ENCODE measurements at places on chromosomes 12 and 14.

- DNase-seq = no peak
Measured at GRCh38 chr12:99455350-99456035, 192.1 kb upstream of the GARIN6 start.

DNA sequence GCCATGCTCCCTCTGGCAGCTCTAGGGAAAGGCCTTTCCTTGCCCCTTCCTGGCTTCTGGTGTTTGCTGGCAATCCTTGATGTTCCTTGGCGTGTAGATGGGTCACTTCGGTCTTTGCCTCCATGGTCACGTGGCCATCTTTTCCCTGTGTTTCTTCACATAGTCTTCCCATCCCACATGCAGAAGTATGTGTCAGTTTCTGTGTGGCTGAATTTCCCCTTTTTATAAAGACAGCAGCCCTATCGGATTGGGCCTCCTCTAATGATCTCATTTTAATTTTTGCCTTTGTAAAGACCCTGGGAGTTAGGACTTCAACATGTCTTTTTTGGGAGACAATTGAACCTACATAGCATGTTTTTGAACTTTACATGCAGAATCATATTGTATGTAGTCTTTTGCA lies 107.2 kb upstream of the FGD4 start:
- DNase-seq = no peak

DNA sequence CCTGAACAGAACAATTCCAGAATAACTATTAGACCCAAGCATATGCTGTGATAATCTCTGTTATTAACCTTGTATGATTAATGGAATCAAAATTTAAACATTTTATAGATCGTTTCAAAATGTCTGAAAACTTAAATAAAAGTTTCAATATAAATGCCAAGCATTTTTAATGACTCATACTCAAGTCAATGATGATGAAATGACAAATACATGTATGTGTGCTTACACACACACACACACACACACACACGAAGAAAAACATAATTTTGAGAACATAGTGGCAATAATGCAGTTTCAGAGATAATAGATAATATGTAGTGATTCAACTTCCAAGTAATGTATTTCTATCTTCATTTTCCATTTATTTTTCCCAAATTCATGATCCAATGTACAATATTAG lies 384.9 kb upstream of the FOXG1 start:
- DNase-seq = no peak

DNA sequence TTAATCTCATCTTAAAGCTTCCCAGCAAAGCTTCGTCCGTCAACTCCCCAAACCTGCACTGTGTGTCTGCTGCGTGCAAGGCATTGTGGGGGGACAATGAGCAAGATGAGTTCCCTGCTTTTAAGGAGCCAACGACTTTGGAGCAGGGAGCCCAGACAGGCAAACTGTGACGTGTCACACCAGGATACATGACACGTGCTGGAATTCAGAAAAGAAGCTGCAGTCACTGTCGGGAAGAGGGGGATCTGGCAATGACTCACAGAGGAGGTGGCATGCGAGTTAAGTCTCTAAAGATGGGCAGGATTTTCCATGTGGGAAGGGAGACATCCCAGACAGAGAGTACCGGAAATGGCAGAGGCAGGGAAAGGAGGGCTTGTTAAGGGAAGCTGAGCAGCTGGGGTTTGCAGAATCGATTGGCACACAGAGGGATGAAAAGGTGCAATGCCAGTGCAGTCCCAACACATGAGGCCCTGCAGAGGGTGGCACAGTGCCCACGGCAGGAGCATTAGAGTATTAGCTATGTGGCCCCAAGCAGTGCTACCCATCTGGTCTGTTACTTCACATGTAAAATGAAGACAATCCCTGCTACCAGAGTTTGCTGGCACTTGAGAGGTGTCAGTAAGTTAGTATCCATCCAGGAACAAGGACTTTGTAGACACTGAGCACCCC lies 52.9 kb downstream of the SETD3 start:
- no peak for DNase-seq

DNA sequence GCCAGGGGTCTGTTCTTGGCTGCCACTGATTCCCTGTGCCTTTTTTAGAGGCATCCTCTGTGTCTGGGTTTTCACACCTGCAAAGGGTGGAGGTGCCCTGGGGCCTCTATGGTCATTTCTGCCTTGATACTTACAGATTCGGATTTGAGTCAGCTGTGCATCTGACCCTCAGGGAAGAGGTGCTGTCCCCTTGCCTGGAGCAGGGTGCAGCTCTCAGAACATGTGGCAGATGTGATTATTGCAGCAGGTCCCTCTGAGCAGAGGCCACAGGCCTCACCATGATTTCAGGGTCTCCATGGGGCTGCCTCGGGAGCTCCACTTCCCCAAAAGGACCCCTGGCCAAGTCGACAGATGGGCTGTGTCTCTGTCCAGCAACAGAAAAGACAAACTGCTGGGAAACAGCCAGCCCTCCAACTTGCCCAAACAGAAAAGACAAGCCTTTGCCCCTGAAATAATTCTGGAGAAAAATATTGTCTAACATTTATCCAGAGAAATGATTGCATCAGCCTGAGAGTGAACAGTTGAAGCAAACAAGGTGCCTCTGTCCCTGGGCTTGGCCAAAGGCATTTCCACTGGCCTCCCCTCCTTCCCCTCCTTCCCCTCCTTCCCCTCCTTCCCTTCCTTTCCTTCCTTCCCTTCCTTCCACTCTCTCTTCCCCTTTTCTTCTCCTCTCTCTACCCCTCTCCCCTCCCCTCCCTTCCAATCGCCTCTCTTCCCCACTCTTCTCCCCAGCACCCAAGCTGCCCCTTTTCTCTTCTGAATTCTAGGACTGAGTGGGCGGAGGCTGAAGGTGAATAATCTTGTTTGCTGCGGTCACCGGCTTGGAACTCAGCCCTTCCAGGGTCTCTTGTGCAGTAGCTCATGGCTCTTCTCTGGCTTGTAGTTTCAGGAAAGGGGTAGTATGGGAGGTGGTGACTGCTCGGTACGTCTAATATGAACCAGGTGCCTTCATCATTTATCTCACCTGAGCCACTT lies 676 bp downstream of the SERPINA3 start:
- DNase-seq = no peak

DNA sequence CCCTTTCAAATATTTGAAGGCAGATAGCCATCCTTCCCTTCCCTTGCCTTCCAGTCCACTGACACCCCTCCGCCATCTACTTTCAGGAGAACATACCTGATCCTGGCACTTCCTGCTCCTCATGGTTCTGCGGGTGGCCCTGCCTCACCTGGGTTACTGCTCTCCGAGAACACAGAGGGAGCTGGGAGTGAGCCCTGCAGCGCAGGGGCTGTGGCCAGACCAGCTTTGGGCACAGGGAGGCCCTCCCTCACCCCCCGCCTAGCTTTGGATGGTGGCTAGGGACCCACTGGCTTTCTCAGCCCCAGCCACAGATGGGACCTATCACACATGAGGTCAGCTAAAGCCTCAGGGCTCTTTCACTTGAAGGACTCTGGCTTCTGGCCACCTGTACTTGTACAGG lies 12.4 kb downstream of the IQSEC3 start:
- no peak for DNase-seq

DNA sequence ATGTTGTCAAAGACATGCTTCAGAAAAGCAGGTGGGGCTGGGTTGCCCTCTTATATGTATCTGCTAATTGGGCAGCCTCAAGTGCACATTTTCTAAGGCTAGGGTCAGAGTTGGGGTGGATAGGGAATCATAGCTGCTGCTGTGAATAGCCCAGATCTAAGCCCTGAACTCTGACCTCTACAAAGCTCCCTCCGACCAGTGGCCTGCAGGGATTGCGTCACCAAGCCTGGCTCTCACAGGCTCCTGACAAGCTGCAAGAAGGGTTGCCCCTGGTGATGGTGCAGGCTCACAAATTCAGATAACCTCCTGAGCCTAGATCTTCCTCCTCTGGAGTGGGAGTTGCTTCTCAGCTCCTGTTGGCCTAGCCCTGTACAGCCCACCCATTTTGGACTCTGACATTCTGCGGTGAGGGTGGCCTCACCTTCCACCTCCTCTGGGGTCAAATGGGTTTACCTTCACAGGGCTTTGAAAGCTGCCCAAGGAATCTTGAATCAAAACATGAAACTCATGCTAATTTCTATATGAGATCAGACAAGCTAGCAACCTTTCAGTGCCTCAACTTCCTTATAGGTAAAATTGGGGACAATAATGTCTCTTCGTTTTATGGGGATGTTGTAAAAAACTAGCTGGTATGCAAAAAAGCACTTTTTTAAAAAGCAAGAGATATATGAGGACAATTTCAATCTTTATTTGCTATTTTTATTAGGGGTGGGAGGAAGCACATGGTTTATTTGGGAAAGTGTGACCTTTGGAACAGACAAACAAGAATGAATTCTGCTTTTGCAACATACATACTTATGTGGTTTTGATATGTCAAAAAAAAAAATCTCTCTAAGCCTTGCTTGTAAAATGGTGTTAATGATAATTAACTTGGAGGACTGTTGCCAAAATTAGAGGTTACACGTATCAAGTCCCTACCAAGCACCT lies 4.9 kb upstream of the SUSD6 start:
- no peak for DNase-seq

GRCh38 chr14:57970594-57970993 lies 104.7 kb upstream of the SLC35F4 start:
- DNase-seq = no peak

DNA sequence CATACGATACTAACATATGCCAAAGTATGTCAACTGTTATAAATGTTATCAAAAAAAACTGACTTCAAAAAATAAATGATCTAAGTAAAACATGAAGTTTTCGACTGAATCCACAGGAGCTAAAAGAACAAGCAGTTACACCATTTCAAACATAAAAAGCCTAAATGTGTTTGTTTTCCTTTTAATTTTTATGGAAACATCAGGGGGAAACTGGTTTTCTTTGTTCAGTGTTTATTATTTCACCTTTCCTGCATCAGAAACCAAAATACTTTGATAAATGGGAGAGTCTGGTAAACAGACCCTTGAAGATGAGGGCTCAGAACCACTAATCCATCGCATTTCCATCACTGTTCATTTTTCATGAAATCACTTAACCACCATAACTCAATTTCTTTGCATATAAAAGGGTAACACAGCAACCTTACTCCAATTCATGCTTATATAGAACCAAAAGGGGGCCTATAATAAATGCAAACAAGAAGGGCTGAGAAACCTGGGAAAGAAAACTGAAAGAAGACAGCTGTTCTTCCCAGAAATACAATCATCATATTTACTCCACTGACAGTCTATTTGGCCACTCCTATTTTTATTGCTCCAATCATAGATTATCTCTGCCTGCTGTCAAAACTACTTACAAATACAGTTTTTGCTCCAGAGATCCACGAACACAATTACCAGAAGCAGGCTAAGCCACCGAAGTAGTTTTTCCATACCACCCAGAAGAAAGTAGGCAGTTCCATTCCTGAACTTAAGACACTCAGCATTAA lies 17.0 kb downstream of the FGD6 start:
- no peak for DNase-seq

DNA sequence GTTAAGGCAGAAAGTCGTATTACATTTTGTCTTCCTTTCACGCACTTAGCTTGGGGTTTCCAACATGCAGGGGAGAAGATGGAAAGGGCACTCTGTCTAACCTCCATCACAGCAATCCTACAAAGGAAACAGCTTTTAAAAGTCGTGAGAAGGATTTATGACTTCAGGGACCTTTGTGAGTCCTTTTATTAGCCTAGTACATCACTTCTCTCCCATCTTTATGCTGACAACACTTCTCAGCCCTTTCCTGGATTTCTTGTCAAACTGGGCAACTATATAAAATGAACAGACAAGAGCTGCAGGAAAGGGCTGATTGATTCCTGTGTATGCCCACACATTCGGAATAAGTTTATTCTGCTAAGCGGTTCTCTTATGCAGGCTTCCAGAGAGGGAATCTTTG lies 159.0 kb downstream of the DERA start:
- no peak for DNase-seq

DNA sequence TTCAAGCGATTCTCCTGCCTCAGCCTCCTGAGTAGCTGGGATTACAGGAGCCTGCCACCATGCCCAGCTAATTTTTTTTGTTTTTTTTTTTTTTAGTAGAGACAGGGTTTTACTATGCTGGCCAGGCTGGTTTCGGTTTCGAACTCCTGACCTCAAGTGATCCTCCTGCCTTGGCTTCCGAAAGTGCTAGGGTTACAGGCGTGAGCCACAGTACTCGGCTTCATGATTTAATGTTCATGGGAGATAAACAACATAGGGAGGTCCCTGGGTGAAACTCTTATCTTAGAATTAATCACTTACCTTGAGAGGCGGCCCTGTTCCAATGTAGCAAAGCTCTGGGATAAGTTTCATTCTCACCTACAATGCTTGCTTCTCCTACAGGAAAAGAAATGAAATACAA lies 48.3 kb downstream of the SEL1L start:
- DNase-seq = no peak

DNA sequence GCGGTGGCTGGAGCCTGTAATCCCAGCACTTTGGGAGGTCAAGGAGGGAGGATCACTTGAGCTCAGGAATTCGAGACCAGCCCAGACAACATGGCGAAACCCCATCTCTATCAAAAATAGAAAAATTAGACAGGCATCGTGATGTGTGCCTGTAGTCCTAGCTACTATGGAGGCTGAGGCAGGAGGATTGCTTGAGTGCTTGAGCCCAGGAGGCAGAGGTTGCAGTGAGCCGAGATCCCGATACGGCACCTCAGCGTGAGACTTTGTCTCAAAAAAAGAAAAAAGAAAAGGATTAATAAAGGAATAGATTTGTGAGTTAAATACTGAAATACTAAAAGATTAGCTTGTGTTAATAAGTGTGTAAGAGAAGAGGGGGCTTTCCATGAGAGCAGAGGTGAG lies 29.4 kb downstream of the RPGRIP1 start:
- DNase-seq = no peak

DNA sequence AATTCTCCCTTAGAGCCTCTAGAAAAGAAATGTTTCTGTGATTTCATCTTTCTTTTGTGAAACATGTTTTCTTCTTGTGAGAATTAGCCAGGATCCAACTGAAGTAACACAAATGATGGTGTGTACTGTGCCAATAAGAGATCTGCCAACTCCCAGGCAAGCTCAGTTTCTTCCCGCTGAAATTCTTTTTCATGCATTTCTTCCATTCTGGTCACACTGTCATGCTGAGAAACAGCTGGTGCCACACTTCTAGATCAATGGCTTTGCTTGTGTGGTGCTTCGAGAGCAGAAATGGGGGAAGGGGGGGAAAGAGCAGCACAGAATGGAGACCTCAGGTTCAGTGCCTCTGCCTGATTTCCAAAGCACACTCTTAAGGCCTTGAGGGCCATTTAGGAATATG lies 41.4 kb upstream of the FGF6 start:
- no peak for DNase-seq

GRCh38 chr14:78512021-78512420 lies 341.8 kb downstream of the NRXN3 start:
- no peak for DNase-seq

DNA sequence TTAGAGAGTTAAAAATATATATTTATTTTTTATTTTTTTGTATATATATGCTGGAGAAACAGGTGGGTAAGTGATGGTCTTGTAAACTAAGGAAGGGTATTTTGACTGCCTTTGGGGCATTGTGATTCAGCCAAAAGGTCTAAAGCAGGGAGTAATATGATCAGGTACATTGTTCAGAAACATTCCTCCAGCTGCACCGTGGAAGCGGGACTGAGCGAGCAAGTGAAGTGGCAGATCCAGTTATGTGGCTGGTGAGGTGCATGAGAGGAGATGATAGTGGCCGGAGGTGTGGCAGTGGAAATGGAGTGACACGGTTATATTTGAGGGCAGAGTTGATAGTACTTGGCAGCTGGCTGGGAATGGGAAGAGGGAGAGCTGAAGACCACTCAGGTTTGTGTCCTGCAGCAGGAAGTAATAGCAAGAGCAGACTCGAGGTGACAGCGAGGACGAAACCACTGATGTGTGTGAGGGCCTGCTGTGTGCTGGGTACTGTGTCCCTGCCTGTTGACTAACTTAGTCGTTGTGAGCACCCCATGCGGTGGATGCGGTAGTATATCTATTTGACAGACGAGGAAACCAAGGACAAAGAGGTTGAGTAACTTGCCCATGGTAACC lies 39.2 kb downstream of the EID3 start:
- DNase-seq = no peak

GRCh38 chr12:47102406-47102805 lies 22.6 kb upstream of the AMIGO2 start:
- no peak for DNase-seq

Measured in stimulated activated CD4-positive, alpha-beta T cell treated with anti-CD3 and anti-CD28 coated beads, Interleukin-12 subunit alpha, Interleukin-12 subunit beta, amount 100 ng/mL, for 4 hours (primary cell).